Thoracic aorta (tissue), 2 donors: ENCODE measurements at places on chromosomes 7 and 10. TPM values are rescaled to one million over a fixed set of nuclear protein-coding genes. Genes with fewer than 3 reads are reported as not detected.

The BTBD16 gene
- not detected for total RNA-seq

DNA sequence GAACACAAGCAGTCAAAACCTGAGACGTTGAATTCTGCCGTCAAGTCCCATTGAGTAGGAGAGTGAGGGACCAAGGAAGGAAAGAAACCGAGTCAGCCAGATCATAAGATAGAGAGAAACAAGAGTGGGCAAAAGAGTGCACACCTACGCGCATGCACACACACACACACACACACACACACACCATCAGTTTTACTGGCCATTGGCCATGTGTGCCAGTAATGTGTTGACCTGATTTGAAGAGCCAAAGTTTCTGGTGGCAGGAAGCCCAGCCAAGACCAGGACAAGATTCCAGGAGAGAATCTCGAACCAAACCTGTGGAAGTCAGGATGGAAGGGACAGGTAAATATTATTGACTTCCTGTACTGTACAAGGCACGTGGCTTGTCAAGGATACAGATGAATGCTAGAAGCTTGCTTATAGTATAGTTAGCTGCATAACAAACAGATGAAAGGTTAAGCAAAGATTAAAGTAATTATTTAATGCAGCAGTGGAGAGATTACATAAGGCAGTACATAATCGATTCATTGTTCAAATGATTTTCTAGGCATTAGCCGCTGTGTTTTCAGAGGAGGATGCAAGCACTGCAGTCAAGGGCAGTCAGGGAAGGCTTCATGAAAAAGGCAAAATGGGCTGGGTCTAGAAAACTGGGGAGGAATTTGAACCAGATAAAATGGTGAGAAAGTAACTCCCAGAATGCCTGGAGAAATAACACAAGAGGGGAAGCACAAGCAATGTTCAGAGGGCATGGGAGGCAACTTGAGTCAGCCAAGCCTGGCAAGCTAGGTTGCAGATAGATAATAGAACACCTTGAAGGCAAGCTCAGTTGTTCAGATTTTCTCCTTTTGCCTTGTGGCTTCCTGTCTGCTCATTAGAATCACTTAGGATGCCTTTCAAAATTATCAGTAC lies 2.7 kb upstream of the HYCC1 start:
- no peaks in the 10 kb centered on the region for H3K36me3 ChIP-seq
- H3K4me1 ChIP-seq = peaks cover 63% of the 10 kb centered on the region
- H3K4me3 ChIP-seq = no peak overlapping the region

DNA sequence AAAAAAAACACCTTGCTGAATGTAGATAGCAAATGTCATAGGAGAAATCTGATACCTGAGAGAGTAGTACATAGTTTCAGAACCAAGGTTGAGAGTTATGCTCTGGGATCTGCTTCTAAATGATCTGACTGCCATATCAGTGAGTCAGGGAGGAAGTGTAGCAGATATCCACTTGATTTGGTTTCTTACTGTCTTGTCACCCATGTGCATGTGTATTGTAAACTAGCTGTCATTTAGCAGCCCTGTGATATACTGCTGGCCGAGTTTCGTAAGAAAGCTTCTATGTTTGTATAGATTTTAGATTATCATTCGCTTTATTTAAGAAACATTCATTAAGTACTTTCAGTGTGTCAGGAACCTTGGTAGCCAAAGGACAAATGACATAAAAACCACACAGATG lies 42.0 kb downstream of the SP4 start:
- H3K4me3 ChIP-seq = no peak overlapping the region
- no peaks in the 10 kb centered on the region for H3K27me3 ChIP-seq
- H3K4me1 ChIP-seq = no peaks in the 10 kb centered on the region

DNA sequence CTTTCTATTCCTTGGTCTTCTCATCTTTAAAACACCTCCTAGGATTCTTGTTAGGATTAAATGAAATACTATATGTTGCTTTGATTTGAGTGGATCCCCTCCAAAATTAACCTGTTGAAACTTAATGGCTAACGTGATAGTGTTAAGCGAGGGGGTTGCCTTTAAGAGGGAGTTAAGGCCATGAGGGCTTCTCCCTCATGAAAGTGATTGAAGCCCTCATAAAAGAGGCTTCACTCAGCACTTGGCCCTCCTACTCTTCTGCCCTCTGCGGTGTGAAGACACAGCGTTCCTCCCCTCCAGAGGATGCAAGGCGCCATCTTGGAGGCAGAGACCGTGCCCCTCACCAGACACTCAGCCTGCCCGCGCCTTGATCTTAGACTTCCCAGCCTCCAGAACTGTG lies 46.6 kb downstream of the CNNM2 start:
- no peaks in the 10 kb centered on the region for H3K36me3 ChIP-seq
